Activated CD4-positive, alpha-beta T cell treated with anti-CD3 and anti-CD28 coated beads for 36 hours (primary cell): ENCODE measurements at places on chromosomes 6 and 20. TPM values are rescaled to one million over a fixed set of nuclear protein-coding genes. Genes with fewer than 3 reads are reported as not detected.

- H3K4me1 ChIP-seq: no peaks in the 10 kb centered on the region
- no peak overlapping the region for H3K4me3 ChIP-seq
- no peak overlapping the region for H3K27ac ChIP-seq
- H3K36me3 ChIP-seq: no peaks in the 10 kb centered on the region
- no peak for DNase-seq
Measured at GRCh38 chr6:164151161-164152120, 736.9 kb downstream of the QKI start.

GRCh38 chr20:4135385-4136077 lies 120.2 kb upstream of the RNF24 start:
- peak; percentile 23 for DNase-seq
- H3K4me1 ChIP-seq: peaks cover 27% of the 10 kb centered on the region
- H3K4me3 ChIP-seq: no peak overlapping the region
- H3K27me3 ChIP-seq: peaks cover 4% of the 10 kb centered on the region

- DNase-seq: no peak
- peaks cover 3% of the 10 kb centered on the region for H3K27me3 ChIP-seq
- H3K4me1 ChIP-seq: no peaks in the 10 kb centered on the region
- no peak overlapping the region for H3K27ac ChIP-seq
Measured at GRCh38 chr6:159533568-159533967, 159.5 kb downstream of the SOD2 start.

- no peaks in the 10 kb centered on the region for H3K27me3 ChIP-seq
- no peaks in the 10 kb centered on the region for H3K4me1 ChIP-seq
- H3K27ac ChIP-seq: no peak overlapping the region
- no peaks in the 10 kb centered on the region for H3K36me3 ChIP-seq
- DNase-seq: no peak
- no peak overlapping the region for H3K4me3 ChIP-seq
Measured at GRCh38 chr6:84977363-84977705, 212.9 kb upstream of the TBX18 start.

- H3K27me3 ChIP-seq: no peaks in the 10 kb centered on the region
- H3K4me3 ChIP-seq: no peak overlapping the region
- H3K27ac ChIP-seq: no peak overlapping the region
- DNase-seq: no peak
- H3K36me3 ChIP-seq: no peaks in the 10 kb centered on the region
Measured at GRCh38 chr6:166786704-166787293, 159.7 kb upstream of the RPS6KA2 start.

GRCh38 chr6:157412791-157413190 lies 31.8 kb downstream of the ZDHHC14 start:
- DNase-seq: no peak
- no peak overlapping the region for H3K27ac ChIP-seq
- no peaks in the 10 kb centered on the region for H3K36me3 ChIP-seq

GRCh38 chr6:51118792-51119191 lies 300.1 kb downstream of the TFAP2B start:
- H3K4me1 ChIP-seq: no peaks in the 10 kb centered on the region
- H3K36me3 ChIP-seq: no peaks in the 10 kb centered on the region
- H3K27me3 ChIP-seq: no peaks in the 10 kb centered on the region
- no peak overlapping the region for H3K4me3 ChIP-seq
- DNase-seq: no peak
- no peak overlapping the region for H3K27ac ChIP-seq

GRCh38 chr20:51574248-51575033 lies 31.9 kb upstream of the NFATC2 start:
- H3K4me1 ChIP-seq: peaks cover 18% of the 10 kb centered on the region
- H3K27me3 ChIP-seq: peaks cover 1% of the 10 kb centered on the region
- peaks cover 3% of the 10 kb centered on the region for H3K36me3 ChIP-seq

GRCh38 chr20:17505636-17506517 lies 25.3 kb downstream of the BFSP1 start:
- H3K4me3 ChIP-seq: peak overlapping the region; percentile 70
- peak overlapping the region; percentile 80 for H3K27ac ChIP-seq
- peak; percentile 76 for DNase-seq
- H3K27me3 ChIP-seq: no peaks in the 10 kb centered on the region
- H3K4me1 ChIP-seq: peaks cover 28% of the 10 kb centered on the region
- no peaks in the 10 kb centered on the region for H3K36me3 ChIP-seq

DNA sequence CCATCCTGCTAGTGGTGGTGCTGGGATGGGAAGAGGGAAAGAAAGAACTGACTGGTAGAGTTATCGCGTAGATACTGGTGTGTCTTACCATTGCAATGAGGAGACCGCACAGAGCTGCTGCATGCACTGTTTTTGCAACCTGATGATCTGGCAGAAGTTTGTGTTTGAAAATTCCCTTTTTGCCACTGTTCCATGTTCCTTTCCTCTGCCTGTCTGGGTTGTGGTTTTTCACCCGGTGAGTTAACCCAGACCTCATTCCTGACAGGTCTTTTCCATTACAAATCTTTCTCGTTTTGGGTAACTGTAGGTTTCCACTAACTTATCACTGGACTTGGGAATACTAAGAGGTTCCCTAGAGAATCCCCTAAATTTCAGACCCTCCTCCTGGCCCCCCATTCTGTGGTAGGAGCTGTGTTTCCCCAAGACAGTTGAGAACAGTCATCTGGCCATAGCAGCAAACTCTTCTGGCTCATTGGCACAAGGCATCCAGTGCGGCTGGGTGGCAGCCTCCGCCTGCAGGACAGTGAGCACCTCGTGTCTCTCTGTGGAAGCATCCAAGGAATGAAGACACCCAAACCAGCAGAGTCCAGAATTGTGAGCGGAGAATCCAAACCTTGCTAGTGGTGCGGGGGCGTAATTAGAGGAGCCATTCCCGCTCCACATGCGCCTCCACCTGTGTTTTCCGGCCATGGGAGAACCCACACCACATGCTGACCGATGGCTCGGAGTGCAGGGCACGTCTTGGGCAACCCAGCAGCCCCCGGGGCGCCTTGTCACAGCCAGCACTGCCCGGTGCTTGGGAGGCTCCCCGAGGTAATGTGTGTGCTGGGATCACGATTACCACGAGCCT lies 32.8 kb downstream of the ERMARD start:
- H3K4me3 ChIP-seq: no peak overlapping the region
- no peak for DNase-seq
- H3K27ac ChIP-seq: no peak overlapping the region

DNA sequence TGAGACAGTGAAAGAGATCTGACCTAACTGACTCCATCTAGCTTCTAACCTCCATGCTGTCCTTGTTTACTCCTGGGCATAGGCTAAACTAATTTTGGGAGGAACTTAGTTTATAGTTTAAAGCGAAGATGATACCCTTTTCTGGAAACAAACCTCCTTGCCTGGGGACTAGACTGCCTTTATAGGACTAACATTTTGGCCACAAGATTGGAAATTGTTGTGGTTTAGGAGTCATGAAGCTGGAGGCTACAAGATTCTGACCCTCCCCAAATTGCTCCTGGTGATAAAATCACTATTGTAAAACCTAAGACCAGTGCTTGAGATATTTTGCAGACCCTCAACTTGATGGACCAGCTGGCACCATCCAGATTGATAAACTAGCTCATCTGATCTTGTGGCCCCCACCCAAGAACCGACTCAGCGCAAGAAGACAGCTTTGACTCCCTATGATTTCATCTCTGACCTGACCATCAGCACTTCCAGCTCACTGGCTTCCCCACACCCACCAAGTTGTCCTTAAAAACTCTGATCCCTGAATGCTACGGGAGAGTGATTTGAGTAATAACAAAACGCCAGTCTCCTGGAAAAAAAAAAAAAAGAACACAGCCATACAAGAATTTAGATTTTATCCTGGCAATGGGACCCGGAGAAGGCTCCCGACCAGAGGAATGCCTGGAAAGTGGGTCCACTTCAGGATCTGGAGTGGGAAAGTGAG lies 63.0 kb downstream of the ABHD12 start:
- H3K4me1 ChIP-seq: peaks cover 11% of the 10 kb centered on the region
- no peaks in the 10 kb centered on the region for H3K27me3 ChIP-seq
- H3K4me3 ChIP-seq: no peak overlapping the region
- DNase-seq: no peak
- H3K27ac ChIP-seq: no peak overlapping the region
- peaks cover 5% of the 10 kb centered on the region for H3K36me3 ChIP-seq

GRCh38 chr20:25341716-25342680 lies 48.6 kb downstream of the ABHD12 start:
- peaks cover 34% of the 10 kb centered on the region for H3K4me1 ChIP-seq
- H3K36me3 ChIP-seq: peaks cover 16% of the 10 kb centered on the region
- no peak overlapping the region for H3K27ac ChIP-seq
- no peaks in the 10 kb centered on the region for H3K27me3 ChIP-seq
- DNase-seq: no peak

GRCh38 chr6:103140308-103141027 lies 1719.3 kb downstream of the HACE1 start:
- no peak overlapping the region for H3K4me3 ChIP-seq
- H3K27ac ChIP-seq: no peak overlapping the region
- no peaks in the 10 kb centered on the region for H3K36me3 ChIP-seq
- DNase-seq: no peak

GRCh38 chr6:53250176-53251032 lies 98.3 kb downstream of the ELOVL5 start:
- H3K27ac ChIP-seq: no peak overlapping the region
- peaks cover 3% of the 10 kb centered on the region for H3K4me1 ChIP-seq
- H3K27me3 ChIP-seq: no peaks in the 10 kb centered on the region
- peaks cover 7% of the 10 kb centered on the region for H3K36me3 ChIP-seq
- no peak for DNase-seq

GRCh38 chr6:20709451-20709850 lies 175.2 kb downstream of the CDKAL1 start:
- DNase-seq: no peak
- no peaks in the 10 kb centered on the region for H3K27me3 ChIP-seq
- H3K27ac ChIP-seq: no peak overlapping the region
- peaks cover 5% of the 10 kb centered on the region for H3K36me3 ChIP-seq

DNA sequence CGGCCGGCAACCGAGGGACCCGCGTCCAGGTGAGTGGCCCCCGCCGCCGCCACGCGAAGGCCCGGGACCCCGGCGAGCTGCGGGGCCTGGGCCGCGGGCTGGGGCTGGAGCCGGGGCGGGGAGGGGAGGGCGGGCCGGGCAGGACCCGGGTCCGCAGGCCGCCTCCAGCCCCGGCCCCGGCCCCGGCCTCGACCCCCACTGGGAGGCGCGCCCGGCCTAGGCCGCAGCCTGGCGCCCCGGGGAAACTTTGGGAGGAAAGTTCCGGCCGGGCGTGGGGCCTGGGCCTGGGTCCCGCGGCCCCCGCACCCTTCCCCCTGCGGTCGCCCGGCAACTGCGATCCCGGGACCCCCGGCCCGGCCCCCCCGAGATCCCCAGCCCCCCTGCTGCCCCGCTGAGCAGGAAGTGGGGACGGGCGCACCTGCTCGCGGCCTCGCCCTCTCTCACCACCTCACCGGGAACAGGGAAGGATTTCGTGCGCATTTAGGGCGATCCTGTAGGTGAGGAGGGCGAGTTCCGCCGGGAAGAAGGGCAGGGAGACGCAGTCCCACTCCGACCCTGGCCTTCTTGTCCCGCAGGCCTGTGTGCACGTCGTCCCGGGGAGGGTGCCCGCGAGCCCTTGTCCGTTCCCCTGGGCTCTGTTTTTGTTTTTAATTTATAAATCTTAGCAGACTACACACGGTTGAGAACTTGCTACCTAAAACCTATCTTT lies 402 bp downstream of the OSBPL2 start:
- H3K27ac ChIP-seq: peak overlapping the region; percentile 60
- H3K36me3 ChIP-seq: peaks cover 1% of the 10 kb centered on the region

DNA sequence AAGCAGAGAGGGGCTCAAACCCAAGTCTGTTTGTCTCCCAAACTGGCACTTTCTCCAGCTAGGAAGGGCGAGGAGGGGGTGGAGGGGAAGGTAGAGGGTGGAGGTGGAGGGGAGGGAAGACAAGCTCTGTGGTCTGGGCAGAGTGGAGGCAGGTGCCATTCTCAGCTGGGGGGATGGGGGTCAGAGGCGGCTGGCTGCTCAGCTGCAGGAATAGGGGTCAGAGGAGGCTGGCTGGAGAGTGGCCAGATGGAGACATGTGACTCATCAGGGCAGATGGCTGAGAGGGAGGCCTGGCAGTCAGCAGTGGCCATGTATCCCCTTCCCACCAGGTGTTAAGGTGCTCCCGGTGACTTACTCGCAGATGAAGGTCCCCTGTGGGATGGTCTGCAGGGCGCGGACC lies 3.5 kb upstream of the SLC44A4 start:
- H3K4me1 ChIP-seq: no peaks in the 10 kb centered on the region
- H3K27ac ChIP-seq: no peak overlapping the region
- DNase-seq: no peak
- H3K27me3 ChIP-seq: no peaks in the 10 kb centered on the region
- peaks cover 38% of the 10 kb centered on the region for H3K36me3 ChIP-seq

- DNase-seq: no peak
- H3K27ac ChIP-seq: no peak overlapping the region
- H3K36me3 ChIP-seq: no peaks in the 10 kb centered on the region
- no peak overlapping the region for H3K4me3 ChIP-seq
- H3K4me1 ChIP-seq: peaks cover 4% of the 10 kb centered on the region
Measured at GRCh38 chr6:124949706-124950105, 12.5 kb upstream of the RNF217 start.

- H3K36me3 ChIP-seq: no peaks in the 10 kb centered on the region
- H3K27ac ChIP-seq: no peak overlapping the region
- H3K4me1 ChIP-seq: no peaks in the 10 kb centered on the region
- DNase-seq: no peak
- H3K27me3 ChIP-seq: peaks cover 2% of the 10 kb centered on the region
Measured at GRCh38 chr6:170044836-170045562, 245.9 kb downstream of the DLL1 start.

DNA sequence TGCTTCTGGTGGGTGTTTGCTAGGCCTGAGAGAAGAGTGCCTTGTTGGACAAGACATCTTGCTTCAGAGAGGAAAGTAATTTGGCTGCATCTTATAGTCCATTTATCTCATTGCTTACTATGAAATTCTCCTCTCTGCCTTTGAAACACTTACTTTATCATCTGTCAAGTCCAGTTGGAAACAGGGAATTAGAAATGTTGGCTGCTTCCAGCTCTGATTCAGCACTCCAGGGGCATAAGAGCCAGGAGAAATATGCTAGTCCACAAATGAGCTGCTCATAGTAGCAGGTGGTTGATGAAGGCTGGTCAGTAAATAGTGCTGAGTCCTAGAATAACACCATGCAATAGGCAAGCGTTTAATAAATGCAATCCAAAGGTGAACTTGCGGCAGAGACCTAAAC lies 227.1 kb downstream of the SLC35F1 start:
- H3K4me3 ChIP-seq: no peak overlapping the region
- H3K27me3 ChIP-seq: peaks cover 9% of the 10 kb centered on the region
- H3K36me3 ChIP-seq: no peaks in the 10 kb centered on the region
- no peak for DNase-seq
- no peaks in the 10 kb centered on the region for H3K4me1 ChIP-seq

DNA sequence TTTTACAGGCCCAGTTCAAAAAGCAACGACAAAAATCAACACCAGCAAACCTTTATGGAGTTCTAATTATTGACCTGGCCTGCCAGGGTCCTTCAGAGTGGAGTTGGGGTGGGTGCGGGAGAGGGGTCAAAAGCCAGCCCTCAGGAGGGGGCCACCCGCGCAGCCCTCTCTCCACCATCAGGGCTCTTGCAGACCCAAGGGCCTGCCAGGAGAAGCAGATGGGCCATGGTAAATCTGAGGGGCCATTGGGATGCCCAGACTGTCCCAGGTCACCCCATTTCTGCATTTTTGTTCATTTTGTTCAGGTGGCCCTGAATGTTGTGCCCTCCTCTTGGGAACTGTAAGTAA lies 88.4 kb downstream of the DHX35 start:
- peaks cover 5% of the 10 kb centered on the region for H3K4me1 ChIP-seq
- no peak for DNase-seq
- peak overlapping the region; percentile 68 for H3K4me3 ChIP-seq
- peaks cover 6% of the 10 kb centered on the region for H3K27me3 ChIP-seq
- no peak overlapping the region for H3K27ac ChIP-seq

GRCh38 chr6:39979461-39980328 lies 45.4 kb upstream of the MOCS1 start:
- no peak for DNase-seq
- no peak overlapping the region for H3K27ac ChIP-seq
- no peak overlapping the region for H3K4me3 ChIP-seq
- H3K4me1 ChIP-seq: no peaks in the 10 kb centered on the region

The NNAT gene
- total RNA-seq: 0.91 TPM

The HRH3 gene
- not detected for total RNA-seq

The SLC22A16 gene
- not detected for total RNA-seq

The LYRM2 gene
- 27.9 TPM for total RNA-seq

The UBD gene
- not detected for total RNA-seq

The MRPS18B gene
- total RNA-seq: 114 TPM
